ENCODE measurements at places on chromosomes 1 and 21.

DNA sequence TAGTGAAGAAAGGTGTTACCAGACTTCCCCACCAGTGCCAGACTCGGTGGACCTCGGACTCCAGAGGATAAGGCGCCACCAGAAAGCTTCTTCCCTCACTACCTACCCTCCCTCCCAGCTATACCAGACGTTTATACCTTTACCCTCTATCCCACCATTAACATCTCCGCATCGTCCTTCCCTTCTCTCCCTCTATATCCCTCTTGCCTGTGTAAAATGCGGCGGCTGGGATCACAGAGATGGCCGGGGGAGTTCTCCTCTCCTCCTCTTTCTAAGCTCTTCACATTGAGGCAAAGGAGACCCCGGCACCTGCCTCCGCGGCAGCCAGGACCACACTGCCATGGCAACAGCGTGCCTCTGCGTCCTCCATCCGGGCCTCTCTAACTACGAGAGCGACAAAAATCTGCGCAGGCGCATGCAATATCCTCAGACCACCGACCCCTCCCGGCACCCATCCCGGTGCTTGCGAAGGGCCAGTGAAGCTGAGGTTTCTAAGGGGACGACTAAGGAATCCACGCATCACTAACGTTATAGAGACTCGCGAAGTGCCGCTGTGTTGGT, at the start of gene CCDC181:
CCDC181 (minus strand) TSS at position 394 of the 561 bp plus-strand sequence. CDS start 2,547 bp downstream, outside the sequence.
- peak; percentile 41 for DNase-seq

DNA sequence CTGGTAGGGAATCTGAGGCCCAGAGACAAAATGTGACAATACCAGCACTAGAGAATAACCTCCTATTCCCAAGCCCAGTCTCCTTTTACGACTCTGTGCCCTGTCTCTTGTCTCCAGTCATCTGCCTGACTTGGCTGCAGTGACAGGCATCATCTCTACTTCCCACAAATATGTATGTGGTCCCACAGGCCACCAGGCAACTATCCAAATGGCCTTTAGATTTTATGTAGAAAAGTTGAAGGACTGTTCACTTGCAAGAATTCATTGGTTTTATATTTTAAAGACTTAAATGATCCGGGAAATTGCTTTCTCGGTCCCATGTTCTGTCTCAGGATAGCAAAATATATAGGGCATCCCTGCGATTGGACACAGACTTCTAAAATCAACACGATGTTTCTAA, 11.6 kb downstream of the KRTAP24-1 start:
- no peak for DNase-seq

DNA sequence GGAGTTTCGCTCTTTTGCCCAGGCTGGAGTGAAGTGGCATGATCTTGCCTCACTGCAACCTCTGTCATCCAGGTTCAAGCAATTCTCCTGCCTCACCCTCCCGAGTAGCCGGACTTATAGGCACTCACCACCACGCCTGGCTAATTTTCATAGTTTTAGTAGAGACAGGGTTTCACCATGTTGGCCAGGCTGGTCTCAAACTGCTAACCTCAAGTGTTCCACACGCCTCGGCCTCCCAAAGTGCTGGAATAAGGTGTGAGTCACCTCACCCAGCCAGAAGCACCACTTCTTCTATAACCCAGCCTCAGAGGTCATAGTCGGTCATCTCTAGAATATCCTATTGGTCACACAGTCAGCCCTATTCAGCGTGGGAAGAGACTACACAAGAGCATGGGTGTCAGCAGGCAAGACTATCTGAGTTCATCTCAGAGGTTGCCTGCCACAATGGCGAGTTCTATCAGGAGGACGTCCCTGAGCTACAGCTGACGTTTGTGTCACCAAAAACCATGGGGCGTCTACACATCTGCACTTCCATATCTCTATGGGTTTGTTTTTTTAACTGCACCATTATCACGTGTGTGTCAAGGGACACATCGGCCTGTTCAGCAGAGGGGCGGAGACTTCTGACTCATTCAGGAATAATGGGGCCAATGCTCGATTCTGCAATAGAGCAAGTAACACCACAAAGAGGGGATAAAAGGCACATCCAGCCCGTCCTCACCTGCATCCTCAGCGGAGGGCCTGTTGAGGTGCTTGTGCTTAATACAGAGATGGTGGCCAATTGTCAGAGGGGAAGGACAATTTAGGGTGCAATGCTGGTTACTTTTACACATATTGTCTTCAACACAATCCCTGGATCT, 256.3 kb upstream of the IRF2BP2 start:
- no peak for DNase-seq

DNA sequence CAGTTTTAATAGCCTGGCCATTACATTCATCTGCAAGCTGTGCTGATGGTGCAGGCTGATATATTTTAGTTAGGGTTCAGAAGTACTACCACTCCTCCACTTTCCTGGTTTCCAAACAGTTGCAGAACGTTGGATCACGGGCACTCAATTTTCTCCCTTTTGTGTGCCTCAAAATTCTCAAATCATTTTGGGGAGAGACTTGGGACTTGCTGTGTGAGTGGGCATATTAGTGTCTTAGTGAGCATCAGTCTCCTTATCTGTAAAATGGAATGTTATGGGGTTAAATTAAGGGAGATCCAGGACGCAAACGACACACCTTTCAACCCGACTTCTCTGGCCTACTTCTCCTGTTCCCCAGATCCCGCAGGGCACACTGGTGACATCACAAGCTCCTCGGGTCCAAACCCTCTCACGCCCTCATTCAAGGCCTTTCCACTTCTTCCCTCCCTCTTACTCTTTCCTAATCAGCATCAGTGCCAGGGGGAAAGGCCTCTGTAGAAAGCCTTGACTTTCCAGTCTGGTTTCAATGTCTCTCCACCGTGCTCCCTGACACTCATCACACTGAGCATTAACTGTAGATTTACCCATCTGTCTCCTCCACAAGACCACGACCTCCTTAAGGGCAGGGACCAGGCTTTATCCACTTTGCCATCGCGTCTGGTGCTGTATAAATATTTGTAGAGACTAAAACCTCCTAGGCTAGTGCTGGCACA, 1.2 kb downstream of the PIGP start:
- DNase-seq = peak; percentile 4

DNA sequence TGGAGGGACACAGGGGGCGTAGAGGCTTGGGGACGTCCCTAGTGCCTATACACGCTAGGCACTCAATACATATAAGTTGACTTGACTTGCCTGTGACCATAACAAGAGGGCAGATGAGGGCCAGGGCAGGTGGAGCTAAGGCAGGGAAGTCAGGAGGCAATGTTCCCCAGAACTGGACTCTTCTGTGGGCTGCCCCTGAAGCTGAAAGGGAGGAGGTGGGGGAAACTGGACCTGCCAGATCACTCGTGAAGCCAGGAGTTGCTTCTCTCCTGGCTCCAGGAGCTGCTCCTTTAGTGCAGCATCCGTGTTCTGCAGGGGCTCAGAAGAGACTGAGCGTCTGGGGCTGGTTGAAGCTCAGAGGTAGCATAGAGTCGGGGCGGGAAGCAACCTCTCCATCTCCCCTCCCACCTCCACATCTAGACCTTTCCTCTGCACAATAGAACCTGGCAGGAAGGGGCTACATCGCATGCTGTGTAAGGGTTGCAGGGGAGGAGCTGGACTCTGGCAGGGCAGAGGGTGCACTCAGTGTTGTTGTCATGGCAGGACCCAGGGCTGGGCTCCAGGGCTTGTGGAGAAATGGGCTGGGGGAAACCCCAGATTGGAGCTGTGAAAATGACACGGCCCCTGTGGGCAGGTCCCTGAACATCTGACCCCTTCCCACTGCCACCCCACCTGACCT, 2.9 kb upstream of the SEMA4A start:
- no peak for DNase-seq

DNA sequence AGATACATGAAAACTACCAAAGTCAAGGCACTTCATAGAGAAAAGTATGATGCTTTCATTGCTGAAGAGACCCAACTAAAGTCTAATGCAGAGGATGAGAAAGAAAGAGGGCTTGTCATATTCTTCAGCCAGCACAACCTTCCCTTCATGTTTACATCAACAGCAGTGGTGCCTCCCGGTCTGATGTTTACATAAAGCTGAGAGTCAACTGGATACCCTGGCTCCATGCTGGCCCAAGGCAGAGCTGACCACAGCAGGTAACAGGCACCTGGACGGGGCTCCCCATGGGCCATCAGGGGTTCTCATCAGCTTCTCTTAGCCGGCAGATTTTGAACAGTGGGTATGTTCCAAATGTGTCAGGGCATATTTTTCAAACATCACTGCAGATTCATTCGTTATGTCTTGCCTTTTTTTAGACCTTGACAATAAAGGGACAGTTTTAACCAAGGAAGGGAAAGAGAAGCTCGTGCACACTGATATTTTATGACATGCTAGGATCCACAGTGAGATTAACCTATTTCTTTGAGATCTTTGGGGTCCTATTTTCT, 117.1 kb downstream of the NRIP1 start:
- no peak for DNase-seq

DNA sequence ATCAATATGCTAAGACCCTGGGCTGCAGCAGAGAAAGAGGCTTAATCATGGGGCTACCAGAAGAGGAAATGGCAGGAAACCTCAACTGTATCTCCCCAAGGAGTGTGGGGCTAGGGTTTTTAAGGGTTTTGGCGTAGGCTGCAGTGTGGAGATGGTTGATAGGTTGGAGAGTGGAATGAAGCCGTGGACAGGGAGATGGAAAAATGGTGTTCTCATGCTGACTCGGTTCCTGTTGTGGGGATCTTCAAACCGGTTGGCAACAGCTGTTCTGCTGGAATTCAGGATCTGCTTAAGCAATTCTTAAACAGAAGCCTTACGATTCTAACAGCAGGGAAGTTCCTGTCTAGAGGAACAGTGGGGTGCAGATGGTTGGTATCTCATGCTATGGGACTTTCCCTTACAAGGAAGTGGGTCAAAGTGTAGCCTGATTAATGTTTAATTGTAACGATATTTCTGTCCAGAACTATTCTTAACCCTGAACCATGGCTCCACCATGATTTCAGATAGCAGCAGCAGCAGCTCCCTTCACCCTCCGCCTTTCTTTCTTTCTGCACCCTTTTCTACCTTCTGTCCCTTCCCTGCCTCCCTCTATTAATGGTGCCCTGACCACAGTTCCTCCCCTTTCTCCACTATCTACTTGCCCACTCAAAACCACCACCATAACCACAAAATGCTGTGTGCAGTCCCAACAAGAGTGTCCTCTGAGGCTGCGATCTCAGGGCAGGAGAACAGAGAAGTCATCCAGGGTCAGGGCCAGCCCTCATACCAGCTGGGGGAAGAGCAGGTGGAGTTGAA, 30.8 kb downstream of the RSPH1 start:
- no peak for DNase-seq

DNA sequence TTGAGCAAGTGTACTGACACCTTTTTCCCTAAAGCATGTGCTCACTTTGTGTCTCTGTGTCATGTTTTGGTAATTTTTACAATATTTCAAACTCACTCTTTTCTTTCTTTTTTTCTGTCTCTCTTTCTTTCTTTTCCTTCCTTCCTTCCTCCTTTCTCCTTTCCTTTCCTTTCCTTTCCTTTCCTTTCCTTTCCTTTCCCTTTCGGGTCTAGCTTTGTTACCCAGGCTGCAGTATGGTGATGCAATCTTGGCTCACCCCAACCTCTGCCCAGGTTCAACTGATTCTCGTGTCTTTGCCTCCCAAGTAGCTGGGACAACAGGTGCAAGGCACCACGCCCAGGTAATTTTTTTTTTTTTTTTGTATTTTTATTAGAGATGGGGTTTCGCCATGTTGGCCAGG, 60.4 kb upstream of the TINAGL1 start:
- no peak for DNase-seq
